Midbrain (tissue), 1 donor: ENCODE measurements at places on chromosomes 3 and 15.

- no peak for DNase-seq
Observed at GRCh38 chr3:194053136-194053535, 82.8 kb upstream of the HES1 start.

GRCh38 chr3:139111392-139112229 is 66.9 kb upstream of the PRR23C start:
- DNase-seq = peak; percentile 66

DNA sequence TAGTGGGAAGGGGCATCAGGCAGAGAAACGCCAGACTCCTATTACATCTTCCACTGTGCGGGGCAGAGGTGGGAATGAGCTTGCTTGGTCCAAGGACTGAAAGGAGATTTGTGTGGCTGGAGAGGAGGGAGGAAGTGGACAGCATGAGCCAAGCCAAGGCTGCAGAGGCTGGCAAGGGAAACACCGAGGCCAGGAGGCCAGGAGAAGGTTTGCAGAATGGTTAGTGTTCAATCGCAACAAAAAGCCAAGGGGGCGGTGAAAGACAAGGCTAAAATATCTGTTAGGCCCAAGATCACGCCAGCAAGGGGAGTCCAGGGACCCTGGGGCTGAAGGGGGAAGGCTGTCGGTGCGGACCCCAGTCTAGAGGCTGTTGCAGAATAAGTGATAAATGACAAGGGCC is 75.8 kb downstream of the CPN2 start:
- no peak for DNase-seq

- no peak for DNase-seq
Observed at GRCh38 chr15:57384816-57385215, 8.5 kb downstream of the CGNL1 start.

DNA sequence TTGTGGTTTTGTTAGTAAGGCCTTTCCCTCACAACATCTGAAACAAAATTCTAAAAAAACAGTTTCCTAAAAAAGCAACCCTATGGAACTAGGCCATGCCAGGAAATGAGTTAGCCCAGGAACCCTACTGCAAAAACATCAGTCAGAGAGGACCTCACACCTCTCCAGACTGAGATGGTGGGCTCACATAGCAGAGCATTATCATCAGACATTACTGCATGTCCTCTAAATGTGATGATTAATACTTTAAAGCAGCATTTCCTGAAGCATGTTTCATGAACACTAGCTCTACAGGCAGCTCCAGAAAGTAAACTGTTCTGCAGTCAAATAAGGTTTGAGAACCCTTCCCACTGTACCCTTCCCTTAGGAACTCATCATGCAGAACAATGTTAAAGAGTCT is 232.3 kb upstream of the MRPL3 start:
- no peak for DNase-seq

GRCh38 chr3:1216856-1217255 is 124.0 kb downstream of the CNTN6 start:
- DNase-seq = no peak

DNA sequence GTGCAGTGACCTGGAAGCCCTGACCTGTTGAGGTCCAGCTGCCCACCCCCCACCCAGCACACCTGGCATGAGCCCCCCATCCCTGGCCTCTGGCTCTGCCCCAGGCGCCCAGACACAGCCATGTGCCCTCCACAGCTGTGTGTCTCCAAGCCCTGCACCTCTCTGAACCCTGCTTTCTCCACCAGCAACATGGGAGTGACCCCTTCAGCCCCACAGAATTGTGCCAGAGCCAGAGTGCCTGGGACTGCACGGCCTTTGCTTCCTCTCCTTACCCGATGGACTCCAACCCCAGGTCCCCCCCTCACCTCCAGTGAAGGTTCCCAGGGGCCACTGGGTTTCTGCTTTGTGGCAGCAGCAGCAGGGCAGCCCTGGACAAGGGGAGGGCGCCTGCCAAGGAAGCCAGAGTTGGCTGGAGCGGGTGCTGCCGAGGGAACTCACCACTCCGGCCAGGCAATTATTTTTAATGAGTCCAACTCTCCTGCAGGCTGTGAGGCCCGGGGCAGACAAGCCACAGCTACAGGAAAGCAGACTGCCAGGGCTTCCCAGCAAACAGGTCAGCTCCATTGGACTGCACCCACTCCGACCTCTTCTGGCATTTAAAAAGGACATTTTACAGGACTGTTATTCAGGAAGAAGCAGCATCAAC is 24.1 kb downstream of the PRR20G start:
- peak; percentile 21 for DNase-seq

DNA sequence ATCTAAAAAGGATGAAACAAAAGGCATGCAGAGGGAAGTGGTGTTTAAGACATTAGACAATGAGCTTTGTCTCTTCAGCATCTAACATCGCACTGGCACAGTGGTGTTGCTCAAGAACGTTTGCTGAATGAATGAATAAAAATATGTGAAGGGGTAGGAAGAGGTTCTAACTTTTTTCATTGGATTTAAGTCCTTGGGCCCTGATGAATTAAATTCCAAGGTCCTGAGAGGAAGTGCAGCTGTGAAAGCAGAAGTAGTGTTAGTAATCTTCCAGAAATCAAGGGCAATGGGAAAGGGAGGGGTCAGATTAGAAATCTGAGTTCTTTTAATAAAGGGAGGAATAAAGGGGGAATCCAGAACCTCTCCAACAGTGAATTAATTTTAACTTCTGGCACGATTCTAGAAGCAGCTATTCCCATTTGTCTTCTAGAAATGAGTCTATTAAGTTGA is 29.6 kb downstream of the TLNRD1 start:
- no peak for DNase-seq
